ENCODE measurements at places on chromosomes 13 and 19. TPM values are rescaled to one million over a fixed set of nuclear protein-coding genes. Genes with fewer than 3 reads are reported as not detected.

CYP2A7 gene
- total RNA-seq = not detected

WTIP gene
- 34.4 TPM for total RNA-seq

SIGLEC10 gene
- total RNA-seq = not detected

RASGRP4 gene
- not detected for total RNA-seq

IGFL2 gene
- total RNA-seq = not detected

All from epithelial cell of umbilical artery (primary cell).